Stimulated activated CD4-positive, alpha-beta T cell treated with anti-CD3 and anti-CD28 coated beads, Interleukin-1b, Interleukin-23, amount 100 ng/mL, for 1 hour (primary cell): ENCODE measurements at places on chromosomes 2 and 18.

DNA sequence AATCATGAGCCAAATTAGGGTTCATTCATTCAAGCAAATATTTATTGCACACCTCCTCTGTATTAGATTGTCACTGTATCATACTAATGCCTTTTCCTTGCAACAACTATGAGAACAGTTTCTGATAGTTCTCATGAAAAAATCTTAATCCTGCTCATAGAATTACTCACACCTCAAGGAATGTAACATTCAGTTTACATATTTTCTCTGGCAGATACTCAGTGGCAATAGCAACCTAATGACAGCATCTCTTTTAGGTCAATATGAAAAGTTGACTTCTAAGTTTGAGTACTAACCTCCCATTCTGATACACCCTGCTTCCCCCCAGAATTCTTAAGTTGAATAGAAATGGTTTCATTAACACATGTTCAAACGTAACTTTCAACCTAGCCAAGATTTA, 132.0 kb downstream of the VWC2L start:
- DNase-seq, result no peak

DNA sequence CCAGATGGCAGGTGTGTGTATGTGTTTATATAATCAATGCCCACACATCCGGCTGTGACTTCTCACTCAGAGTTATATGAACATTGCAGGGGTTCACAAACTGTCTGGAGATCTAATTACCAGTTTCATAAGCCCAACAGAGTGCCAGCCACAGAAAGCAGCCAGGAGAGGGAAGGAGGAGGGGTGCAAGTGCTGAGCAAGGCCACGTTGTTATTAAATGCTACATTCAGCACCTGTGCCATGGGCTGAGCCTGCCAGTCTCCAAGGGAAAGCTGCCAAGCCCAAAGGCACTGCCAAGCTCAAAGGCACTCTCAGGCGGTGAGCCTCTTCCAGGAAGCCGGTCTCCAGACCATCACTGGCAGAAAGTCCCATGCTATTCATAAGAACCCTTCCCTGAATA, 17.4 kb downstream of the XDH start:
- no peak for DNase-seq

- no peak for DNase-seq
Measured at GRCh38 chr2:120758181-120759144, 22.8 kb downstream of the GLI2 start.

DNA sequence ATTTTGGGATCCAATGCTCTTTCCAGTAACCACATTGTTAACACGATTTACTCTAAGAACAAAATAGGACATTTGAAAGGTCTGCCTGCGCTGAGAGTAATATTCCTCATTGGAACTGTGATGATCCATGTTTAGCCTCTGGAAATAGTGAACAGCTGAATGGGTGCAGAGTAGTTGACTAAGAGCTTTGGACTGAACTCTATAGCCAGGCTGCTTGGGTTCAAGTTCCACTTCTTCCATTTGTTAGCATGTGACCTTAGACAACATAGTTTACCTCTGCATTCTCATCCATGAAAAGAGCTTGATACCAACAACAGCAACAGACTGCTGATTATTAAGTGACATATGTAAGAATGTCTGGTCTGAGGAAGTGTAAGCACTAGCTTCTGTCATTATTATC, 128.3 kb upstream of the MMADHC start:
- DNase-seq, result no peak

DNA sequence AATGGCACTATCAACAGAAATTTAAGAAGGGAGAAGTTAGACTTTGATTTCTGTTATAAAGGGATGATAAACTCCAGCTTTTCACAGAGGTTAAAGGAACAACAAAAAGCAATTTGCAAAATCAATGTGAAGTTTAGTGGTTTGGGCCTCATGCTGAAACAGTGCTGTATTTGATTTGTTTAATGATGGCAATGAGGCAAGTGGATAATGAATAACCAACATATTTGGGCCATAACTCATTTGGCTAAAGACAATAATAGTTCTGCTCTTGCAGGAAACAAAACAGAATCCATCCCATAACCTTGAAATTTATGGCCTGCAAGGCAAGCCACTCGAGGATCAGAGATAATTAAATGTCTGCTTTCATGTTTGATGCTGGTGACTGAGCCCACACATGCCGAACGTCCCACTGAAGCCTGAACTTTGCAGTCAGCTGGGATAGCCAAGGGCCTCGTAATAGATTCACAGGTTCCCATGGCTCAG, 56.5 kb downstream of the TPGS2 start:
- no peak for DNase-seq
